ENCODE measurements at places on chromosomes 13 and 19.
A peak's percentile ranks its signal among the peaks of the same experiment; 100 is the strongest.

GRCh38 chr19:55486971-55487923 lies 989 bp upstream of the SSC5D start:
- DNase-seq: peak; percentile 92

- DNase-seq: no peak
Measured at GRCh38 chr13:82477436-82477835, 1404.8 kb downstream of the SLITRK1 start.

GRCh38 chr13:33169273-33169980 lies 116.1 kb downstream of the STARD13 start:
- peak; percentile 50 for DNase-seq

DNA sequence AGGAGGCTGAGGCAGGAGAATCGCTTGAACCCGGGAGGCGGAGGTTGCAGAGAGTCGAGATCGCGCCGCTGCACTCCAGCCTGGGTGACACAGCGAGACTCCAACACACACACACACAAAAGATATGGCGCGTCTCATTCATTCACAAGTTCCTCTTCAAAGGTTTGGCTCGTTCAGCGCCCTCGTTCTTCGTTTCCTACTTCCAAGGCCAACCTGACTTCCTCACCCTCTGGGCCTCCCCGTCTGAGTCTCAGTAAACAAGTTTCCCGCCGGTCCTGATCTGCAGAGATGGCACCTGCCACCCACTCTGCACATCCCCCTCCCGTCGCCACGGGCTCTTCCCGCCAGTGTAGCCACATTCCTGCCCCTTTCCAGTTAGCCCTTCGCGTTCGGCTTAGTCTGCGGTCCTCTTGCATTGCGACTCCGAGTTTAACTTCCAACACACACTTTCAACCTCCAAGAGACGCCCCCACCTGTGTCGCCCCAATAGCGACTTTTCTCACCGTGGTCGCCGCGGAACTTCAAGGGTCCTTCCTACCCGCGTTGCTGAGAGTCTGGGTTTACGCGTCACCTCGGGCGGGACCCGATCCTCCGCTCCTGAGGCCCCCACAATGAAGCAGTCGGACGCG lies 1.3 kb upstream of the BSG start:
- DNase-seq: no peak

GRCh38 chr13:30847650-30848307 lies 58.3 kb upstream of the MEDAG start:
- peak; percentile 93 for DNase-seq

DNA sequence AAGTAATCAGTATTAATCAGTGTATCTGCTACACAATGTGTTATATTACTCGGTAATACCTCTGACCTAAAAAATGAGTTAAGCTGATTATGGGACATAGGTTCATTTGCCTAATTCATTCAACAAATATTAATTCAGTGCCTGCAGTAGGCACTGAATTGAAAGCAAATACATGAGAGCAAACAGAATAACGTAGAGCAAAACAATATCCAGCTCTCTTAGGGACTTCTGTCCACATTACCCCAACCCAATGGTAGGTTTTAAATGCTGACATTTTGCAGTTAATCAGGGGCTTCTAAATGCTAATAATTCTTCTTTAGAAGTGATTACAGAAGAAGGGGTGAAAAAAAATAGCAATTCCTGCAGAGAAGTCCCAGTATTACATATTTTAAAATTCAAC lies 4.9 kb downstream of the RCBTB2 start:
- DNase-seq: no peak

DNA sequence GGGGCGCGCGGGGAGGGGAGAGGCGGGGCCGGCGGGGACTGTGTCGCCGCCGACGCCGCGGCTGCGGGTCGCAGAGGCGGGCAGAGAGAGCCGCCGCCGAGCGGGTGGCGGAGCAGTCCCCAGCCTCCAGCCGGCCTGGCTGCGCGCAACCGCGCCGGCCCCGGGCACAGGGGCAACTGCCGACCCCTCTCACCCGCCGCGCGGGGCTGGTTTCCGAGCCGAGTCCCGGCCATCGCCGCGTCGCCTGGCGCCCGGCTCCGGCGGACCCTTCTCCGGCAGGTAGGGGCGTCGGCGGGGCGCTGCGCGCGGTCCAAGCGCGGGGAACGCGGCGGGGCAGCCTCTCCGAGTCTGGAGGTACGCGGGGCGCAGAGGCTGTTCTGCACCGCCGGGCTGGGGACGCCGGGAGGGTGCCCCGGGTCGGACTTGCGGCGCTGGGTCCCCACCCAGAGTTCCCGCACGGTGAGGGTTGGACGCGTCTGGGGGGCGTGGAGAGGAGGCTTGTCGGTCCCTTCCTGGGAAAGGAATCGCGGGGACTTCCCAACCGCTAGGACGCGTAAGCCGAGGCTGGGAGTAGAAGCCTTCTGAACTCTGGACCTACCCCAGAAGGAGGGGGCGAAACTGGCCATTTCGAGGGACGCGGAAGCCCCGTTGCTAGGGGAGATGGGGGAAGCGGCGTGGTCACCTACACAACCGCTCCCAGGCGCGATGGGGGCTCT lies 133.6 kb upstream of the MYO16 start:
- DNase-seq: no peak

- DNase-seq: no peak
Measured at GRCh38 chr19:38917921-38918491, 6.0 kb upstream of the CCER2 start.

- no peak for DNase-seq
Measured at GRCh38 chr19:14565298-14565679, 6.6 kb downstream of the NDUFB7 start.

- no peak for DNase-seq
Measured at GRCh38 chr13:21583478-21583877, 20.5 kb downstream of the MICU2 start.

GRCh38 chr13:112956571-112957294 lies 12.3 kb upstream of the MCF2L start:
- DNase-seq: no peak

DNA sequence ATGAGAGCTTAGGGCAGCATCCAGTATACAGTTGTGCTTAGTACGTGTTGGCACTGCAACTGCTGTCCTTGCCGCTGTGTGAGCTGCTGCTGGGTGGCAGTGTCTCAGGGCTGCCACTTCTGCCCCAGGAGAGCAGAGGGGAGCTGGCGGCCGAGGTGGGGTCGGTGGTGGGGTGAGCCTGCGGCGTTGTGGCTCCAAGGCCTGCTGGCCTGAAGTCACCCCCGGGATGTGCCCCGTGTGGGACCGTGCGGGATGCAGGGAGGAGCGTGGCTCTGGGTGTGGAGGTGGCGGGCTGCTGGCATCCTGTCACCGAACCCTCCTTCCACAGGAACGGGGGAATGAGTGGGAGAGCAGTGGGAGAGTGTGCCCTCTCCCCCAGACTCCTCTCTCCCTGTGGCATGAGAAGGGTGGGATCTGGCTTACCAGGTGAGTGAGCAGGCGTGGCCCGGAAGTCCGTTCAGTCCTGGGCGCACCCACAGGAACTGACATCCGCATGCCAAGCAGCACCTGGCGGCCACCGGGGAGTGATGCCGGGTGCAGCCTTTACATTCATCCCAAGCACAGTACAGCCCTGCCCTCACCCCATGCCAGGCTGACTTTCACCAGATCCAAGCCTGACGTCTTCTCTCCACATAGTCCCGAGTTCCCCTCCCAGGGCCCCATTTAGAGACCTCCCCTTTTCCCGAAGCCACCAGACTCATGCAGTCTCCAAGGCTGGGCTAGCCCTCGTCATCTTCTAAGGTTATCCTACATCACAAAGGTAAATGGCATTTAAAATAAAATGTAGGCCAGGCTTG lies 26.6 kb downstream of the MCF2L start:
- DNase-seq: no peak

DNA sequence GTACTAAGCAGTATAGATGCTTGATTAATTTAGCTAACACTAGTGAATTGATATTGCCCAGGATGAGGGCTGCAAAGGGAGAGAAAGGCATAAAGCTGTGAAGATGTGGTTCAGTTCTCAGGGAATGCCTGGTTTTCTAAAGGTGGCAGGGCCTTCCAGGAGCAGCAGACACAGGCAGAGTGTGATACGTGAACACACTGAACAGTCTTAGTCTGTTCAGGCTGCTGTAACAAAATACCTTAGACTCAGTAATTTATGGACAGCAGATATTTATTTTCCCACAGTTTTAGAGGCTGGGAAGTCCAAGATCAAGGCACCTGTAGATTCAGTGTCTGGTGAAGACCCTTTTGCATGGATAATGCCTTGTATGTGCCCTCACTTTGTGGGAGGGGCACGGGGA lies 8.7 kb upstream of the SPATA13 start:
- DNase-seq: no peak

DNA sequence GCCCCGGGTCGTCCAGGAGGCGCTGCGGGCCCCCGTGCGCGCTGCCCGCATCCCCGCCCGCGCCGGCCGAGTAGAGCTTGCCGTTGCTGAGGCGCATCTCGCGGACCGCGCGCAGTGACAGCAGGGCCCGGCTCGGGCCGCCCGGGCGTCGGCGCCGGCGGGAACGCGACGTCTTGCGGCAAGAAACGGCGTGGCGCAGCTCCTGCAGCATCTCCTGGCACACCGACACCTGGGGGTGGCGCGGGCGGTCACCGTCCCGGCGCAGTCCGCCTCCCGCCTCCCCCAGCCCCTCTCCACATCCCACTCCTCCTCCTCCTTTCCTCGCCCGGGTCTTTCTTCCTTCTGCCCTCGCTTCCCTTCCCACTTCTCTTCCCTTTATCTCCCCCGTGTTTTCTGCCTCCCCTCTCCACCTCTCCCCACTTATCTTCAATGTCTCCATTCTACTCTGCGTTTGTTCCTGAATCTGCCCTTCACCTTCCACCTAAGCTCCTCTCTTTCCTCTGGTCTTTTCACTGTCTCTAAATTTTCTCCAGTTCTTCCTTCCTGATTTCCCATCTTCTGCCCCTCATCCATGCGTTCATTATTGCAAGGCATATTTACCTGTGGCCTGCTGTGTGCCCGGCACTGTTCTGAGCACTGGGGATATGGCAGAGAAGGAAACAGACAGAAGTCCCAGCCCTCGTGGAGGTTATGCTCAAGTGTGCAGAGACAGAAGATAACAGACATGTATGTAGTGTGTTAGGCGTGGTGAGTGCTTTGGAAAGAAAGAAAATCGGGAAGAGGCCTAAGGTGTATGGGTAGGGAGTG lies 5.2 kb upstream of the ATP1A3 start:
- DNase-seq: no peak

DNA sequence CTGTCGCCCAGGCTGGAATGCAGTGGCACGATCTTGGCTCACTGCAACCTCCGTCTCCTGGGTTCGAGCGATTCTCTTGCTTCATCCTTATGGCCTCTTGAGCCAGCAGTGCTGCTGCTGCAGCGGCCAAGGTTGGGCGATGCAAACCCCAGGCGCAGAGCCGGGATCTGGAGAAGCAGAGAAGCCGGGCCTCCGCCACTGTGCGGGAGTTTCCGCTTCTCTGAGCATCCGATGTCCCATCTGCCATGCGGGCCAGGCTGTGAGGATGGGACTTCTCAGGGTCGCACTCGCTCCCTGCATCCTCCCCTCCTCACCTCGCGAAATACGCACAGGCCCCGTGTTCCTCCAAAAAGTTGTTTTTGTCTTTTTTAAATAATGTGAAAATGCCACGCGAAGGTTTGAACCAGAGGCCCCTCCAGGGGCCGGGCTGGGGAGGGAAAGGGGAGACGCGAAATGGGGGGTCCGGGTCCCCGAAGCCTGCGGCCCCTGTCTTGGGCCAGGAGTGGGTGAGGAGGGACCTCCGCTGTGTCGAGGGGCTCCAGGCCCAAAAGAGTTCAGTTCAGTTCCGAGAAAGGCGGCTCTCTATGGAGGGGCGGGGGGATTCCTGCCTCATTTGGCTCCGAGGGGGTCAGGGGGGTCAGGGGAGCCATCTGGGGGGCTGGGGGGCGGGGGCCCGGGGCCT lies 15.9 kb downstream of the CYTH2 start:
- DNase-seq: no peak

DNA sequence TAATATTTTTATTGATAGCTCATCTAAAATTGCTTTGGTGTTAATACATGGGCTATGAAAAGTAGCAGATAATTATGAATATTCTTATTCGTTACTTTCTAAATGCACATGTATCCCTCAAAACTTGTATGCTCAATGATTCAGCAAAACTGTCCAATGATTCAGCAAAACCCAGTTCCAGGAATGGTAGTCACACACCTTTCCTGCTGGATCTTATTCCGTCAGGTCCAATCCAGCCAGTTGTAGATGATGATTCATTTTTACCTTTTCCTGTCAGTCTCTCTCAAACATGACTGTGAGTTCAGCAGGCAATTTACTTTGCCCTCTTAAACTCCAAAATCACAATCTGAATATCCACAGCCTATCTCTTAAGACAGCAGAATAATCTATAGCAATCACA lies 1082.6 kb downstream of the EFNB2 start:
- no peak for DNase-seq

- no peak for DNase-seq
Measured at GRCh38 chr19:15702534-15702930, 25.3 kb upstream of the OR10H2 start.

Data from AG04450 (cell line).